CMK (cell line): ENCODE measurements at places on chromosomes 11 and 22.

DNA sequence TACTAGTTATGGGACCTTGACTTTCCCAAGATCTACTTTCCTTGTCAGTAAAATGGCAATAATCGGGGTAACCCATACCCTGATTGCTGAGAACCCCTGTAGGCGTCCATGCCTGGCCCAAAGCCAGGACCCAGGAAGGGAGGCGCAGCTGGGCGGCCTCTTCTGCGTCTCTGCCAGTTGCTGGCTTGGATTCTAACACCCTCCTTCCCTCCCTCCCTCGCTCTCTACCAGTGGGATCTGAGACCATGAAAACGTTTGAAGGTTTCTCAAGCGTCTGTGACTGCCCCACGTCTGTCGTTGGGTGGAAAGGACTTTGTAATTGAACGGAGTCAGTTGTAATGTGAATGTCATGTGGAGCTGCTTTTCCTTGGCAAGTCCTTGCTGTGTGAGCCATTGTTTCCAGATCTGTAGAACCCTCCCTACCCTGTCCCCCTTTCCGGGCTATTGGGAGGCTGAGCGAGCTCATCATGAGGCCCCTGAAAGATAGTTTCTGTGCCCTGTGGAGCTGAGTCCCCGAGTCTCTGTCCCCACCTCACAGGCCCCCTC lies 47.8 kb downstream of the PARVB start:
- DNase-seq: no peak

DNA sequence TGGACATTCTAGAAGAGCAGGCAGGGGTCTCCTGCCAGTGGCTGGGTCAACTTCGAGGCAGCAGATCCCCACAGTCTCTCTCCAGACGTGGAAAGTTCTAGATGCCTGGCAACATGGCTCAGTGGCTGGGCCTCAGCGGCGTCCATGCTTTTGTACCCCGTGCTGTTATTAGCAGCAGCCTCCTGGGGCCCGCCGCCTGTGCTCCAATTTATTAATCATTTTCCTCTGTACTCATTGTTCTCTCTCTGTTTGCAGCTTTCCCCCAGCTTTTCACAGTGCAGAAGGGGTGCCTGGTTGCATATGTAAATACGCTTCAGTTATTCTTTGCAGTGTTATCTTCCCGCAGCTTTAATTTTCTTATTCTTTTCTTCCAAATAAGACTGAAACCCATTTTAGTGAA lies 515.1 kb downstream of the TBC1D22A start:
- no peak for DNase-seq

- no peak for DNase-seq
Measured at GRCh38 chr11:88363004-88363403, 25.5 kb upstream of the CTSC start.

- DNase-seq: peak; percentile 77
Measured at GRCh38 chr22:40328546-40329456, 17.5 kb upstream of the ADSL start.

- DNase-seq: no peak
Measured at GRCh38 chr11:76166314-76166713, 40.0 kb downstream of the WNT11 start.

- DNase-seq: no peak
Measured at GRCh38 chr11:31967404-31968130, 123.3 kb upstream of the RCN1 start.

DNA sequence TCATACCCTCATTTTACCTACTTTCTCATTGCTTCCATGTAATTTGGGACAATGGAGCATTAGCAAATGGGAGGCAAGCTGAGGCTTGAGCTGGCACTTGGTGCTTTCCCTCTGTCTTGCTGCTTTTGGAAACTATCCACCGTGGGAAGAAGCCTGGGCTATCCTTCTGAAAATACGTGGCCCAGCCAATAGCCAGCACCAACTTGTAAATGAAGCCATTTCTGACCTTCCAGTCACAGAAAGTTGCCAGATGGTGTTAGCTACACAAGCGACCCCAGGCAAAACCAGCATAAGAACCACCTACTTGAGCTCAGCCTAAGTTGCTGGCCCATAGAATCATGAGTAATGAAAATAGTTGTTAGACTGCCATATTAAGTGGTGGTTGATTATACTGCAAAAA lies 18.5 kb upstream of the SPON1 start:
- no peak for DNase-seq

- no peak for DNase-seq
Measured at GRCh38 chr22:26648011-26648497, 9.3 kb upstream of the MIAT start.

DNA sequence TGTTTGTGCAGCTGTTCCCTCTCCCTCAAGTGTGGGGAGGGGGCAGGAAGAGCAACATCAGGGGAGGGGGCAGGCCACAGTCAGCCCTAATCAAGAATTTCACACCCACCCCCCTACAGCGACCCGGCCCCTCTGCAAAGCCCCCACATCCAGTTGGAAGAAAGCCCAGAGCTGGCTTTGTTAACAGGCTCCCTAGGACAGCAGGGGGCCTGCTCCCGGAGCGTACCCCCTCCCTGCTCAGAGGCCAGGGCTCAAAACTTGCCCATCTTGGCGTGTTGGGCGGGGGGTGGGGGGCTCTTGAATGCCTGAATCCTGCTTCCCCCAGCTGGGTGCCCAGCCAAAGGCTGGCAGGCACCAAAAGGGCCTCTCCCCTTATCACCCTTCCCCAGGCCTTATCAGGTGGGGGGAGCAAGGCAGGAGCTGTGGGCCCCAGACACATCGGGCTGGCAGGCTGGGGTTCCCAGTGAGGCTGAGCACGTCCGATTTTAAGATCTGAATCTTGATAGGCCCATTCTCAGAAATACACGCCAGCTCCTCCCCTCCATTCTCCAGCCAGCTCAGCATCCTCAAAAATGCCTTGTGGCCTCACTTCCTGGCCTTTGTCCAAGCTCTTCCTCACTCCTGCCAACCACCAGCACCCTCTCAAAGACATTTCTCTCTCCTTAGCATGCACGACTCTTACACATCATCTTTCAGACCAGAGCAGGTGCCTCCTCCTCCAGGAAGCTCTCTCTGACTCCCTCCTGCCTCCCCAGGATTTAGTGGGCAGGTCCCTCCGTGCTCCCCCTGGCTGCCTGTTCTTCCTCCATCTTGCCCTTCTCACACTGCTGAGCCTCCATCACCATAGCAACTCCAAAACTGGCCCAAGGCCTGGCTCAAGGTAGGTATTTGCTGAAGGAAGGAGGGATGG lies 384.8 kb downstream of the MN1 start:
- DNase-seq: peak; percentile 95

DNA sequence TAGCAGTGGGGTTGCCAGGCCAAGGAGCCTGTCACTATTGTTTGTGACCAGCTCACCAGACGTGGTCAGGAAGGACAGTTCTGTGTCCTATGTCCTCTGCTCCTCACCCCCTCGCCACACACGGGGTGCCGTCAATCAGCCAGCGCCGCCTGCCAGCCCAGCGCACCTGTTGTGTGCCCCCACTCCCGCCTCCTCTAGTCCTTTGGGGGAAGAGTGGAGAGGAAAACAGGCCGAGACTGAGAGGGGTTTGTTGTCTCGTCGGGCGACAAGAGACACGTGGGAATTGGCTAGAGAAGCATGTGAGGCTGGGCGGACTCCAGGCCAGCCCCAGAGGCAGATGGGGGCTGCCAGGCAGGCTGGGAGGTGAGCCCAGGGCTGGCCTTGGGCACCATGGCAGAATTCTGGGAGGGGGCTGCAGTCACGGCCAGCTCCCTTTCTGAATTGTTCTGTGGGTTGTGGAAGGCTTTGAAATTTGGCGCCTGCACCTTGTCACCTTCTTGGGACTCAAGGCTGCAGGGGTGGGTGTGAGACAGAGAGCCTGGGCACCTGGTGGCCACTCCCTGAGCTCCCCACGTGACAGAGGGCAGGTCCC lies 3.1 kb upstream of the KCNQ1OT1 start:
- no peak for DNase-seq

DNA sequence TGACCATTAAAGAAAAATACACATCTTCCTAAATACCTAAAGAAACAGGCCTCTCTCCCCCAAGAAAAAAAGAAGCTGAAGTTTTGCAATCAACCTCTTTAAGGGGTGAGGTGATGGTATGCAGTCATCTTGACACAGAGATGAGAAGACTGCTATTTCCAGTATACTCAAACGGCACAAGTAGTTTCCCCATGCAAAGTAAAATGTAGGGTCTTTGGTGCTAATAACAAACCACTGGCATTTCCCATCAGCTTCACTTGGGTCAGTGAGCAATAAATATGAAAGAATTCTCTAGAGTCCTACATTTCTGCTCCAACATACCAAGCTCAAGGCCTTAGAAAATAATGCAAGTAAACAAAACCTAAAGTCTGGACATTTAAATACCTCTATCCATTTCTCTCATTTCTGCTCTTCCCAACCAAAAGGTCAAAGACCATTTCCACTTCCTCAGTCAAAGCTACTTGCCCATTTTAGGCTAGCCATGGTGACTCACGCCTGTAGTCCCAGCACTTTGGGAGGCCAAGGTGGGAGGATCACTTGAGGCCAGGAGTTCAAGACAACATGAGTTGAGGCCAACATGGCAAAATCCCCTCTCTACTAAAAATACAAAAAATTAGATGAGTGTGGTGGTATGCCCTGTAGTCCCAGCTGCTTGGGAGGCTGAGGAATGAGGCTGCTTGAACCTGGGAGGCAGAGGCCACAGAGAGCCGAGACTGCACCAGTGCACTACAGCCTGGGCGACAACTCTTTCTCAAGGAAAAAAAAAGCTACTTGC lies 39.5 kb upstream of the CHRNA10 start:
- DNase-seq: no peak

DNA sequence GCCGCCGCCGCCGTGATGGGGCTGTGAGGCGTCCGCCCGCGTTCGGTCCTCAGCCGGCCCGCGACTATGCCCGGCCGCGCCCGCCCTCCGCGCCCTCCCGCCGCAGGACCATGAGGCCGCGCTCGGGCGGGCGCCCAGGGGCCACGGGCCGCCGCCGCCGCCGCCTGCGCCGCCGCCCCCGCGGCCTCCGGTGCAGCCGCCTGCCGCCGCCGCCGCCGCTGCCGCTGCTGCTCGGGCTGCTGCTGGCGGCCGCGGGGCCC lies 215 bp downstream of the ZNRF3 start:
- no peak for DNase-seq

DNA sequence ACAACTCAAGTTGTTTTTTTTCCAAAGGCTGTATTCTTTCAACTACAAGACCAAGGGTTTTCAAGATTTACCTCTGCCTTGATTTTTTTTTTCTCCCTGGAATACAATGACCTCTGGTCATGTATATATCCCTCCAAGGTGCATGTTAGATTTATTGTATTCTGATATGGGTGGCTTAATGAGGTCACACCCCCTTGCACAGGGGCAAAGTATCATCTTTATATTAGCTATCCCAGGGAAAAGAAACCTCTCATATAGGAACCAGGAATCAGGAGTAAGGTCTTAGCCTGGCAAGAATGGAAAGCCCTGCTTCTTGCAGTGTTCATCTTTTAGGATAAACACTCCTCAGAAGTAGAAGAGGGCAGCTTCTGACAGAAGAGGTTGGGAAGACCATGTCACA lies 516.9 kb upstream of the TENM4 start:
- DNase-seq: no peak

DNA sequence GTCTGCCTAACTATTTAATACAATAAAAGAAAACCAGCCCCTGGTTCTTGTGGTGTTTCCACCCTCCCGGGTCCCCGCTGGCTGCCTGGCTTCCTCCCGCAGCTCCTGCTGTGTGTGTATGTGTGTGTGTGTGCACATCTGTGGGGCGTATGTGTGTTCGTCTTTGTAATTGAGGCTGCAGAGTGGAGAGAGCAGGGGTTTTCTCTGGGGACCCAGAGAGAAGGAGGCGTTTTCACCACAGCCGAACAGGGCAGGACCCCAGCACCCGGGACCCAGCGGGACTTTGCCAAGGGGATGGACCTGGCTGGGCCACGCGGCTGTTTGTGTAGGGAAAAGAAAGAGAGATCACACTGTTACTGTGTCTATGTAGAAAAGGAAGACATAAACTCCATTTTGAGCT lies 42.7 kb downstream of the IGLL1 start:
- DNase-seq: no peak

- no peak for DNase-seq
Measured at GRCh38 chr11:3216027-3216525, 2.5 kb downstream of the MRGPRG start.

DNA sequence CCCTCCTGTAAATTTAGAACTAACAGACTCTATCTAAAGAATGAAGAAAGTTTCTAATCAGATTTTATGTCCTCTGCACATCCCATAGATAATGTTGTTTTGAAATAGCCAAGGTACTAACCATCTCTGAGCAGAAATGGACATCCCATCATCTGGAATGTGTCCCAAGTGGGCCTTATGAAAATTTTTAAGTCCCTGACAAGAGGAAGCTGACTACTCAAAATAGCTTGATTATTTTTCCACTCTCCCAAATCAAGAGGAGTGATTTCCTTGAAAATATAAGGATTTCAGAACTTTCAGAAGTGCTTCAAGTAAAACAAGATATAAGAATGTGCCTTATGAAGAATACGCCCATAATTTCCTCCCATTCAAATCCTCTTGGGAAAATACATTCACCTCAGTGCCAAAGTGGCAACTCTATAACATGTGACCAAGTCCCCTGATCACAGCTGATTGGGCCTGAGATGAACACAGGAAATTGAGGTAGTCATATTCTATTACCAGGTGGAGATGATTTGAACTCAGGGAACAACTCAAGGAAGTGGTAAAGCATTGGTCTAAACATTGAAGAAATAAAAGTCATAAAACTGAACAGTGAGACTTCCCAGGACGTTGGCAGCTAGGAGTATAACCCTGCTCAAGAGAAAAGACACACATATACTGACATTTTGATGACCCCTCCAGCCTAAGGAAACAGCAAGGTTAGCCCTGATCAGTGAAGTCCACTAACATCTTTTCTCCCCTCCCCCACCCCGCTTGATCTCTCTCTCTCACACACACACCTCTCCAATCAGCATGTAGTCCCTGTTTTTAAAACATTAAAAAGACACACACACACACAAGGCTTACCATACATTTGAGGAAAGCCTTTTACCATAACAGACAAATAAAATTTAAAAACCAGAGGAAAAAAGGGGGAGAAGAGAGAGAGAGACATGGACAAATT lies 70.8 kb upstream of the TEAD1 start:
- no peak for DNase-seq

- DNase-seq: no peak
Measured at GRCh38 chr11:1128311-1129142, 29.2 kb upstream of the MUC5AC start.

GRCh38 chr11:65663639-65664200 lies 1.0 kb upstream of the RELA start:
- no peak for DNase-seq

- no peak for DNase-seq
Measured at GRCh38 chr11:35214792-35215193, 75.8 kb downstream of the CD44 start.

- no peak for DNase-seq
Measured at GRCh38 chr11:35951680-35952079, 7.8 kb downstream of the LDLRAD3 start.

- DNase-seq: no peak
Measured at GRCh38 chr11:11038352-11038751, 180.5 kb upstream of the ZBED5 start.

DNA sequence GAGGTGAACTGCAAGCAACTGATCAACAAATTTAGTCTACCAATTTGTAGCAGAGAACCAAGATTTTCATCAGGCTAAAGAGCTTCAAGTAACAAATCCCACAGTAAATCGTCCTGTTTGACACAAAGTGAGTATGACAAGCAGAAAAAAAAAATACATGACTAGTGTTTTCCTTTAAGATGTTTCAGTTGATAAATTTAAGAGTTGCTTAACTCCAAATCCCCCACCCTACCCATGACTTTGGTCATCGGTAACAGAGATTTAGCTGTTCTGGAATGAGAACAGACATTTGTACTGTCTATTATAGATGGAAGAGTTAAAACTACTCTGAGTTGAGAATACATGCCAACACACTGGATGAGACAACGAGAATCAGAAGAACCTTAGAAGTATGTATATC lies 165.0 kb upstream of the MTMR2 start:
- DNase-seq: no peak
